ENCODE measurements at places on chromosomes 7 and 10.

- DNase-seq = no peak
Measured at GRCh38 chr7:123977081-123977480, 52.0 kb downstream of the SPAM1 start.

DNA sequence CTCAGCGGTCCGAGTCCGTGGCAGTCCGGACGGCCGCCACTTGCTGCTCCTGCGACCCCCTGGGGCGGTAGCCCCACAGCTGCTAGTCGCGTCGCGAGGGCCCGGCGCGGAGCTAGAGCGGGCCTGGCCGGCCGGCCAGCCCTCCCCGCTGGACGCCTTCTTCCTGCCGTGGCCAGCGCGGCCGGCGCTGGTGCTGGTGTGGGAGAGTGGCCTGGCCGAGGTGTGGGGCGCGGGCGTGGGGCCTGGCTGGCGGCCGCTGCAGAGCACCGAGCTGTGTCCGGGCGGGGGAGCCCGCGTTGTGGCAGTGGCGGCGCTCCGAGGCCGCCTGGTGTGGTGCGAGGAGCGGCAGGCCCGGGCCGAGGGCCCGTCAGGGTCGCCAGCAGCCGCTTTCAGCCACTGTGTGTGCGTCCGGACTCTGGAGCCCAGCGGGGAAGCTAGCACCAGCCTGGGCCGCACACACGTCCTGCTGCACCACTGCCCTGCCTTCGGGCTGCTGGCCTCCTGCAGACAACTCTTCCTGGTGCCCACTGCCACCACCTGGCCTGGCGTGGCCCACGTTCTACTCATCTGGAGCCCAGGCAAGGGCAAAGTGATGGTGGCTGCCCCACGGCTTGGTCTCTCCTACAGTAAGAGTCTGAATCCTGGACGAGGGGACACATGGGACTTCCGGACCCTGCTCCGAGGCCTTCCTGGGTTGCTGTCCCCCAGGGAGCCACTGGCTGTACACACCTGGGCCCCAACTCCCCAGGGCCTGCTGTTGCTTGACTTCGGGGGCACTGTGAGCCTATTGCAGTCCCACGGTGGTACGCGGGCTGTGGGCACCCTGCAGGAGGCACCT, 631 bp downstream of the HPS6 start:
- DNase-seq = no peak

GRCh38 chr10:103736763-103737162, 118.6 kb downstream of the SH3PXD2A start:
- no peak for DNase-seq

DNA sequence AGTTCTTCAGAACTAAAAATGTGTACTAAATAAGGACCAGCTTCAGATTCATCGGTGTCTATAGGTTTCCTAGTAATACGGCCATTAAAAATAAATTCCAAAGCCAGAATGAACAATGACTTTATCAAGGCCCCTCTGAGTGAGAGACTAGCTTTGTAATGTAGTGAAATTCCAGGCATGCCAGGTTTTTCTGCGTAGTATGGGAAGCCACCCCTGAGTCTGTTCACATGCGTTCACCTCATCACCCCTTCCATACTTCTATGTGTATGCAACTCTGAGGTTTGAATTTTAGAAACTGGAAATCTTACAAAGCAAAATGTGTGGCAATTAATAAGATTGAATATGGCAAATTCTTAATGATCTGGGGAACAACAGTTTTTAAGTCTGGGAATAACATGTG, 24.5 kb downstream of the RNF32 start:
- no peak for DNase-seq

DNA sequence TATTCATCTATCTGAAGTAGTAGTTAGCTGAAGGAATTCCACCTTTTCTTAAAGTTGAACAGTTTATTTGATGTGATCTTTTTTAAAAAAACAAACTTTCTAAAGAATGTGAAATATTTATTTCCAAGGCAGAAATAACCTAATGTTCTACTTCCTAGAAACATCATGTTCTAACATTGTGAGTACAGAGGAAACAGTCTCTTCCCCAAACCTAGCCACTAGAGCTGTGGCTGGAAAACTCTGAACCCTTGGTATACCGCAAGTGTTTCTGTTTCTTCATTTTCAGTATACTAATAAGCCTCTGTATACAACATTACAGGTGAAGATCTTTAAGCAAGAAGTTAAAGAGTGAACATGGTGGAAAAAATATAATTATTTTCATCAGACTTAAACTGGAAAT, 35.1 kb downstream of the NOC3L start:
- no peak for DNase-seq

- DNase-seq = no peak
Measured at GRCh38 chr10:1413823-1414222, 323.5 kb downstream of the ADARB2 start.

DNA sequence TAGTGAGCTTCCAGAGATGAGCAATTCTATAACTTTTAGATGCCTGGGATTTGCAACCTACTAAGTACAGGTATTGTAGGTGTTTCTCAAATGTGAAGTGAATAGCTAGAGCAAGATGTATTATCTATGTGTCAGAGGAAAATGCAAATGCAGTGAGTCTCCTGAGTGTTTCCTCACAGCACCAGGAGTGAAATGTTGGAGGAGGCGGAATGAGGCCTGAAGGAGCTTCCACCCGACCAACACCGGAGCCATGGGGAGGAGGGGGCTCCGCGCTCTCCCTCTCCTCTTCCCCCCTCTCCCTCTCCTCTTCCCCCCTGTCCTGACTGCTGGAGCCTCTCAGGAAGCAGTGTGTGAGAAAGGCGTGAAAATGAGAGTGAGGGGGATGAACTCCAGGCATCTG, 79.9 kb upstream of the RNF32 start:
- no peak for DNase-seq

DNA sequence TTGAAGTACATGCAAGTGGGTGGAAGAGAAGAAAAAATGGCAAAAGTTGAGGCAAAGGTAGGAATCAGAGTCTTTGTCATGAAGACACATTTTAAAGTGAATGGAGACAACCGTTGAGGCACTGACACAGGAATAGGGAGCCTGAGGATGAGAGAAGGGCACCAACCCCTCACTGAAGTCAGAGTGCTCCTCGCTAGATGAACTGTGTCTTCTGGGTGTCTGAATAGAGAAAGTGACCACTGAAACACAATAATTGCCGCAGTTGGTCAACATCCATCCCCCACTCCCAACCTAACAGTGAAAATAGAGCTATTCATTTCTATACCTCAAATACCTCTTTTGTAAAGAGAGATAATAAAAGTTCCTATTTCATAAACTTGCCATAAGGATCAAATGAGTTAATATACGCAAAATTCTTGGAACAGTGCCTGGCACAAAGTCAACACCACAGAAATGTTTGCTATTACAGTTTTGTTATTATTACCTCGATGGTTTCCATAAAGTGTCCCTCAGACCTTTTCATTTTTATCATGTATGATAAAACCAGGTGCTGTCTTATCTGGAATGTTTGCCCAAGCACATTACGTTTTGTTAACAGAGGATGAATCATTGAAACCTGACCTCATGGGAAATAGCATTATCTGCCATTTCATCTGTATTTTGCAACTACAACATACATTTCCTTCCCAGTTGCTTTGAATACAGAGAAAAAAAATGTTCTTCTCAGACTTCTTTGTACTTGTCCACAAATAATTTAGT, 61.8 kb upstream of the SP4 start:
- no peak for DNase-seq
